ENCODE measurements at places on chromosomes 7 and 10. TPM values are rescaled to one million over a fixed set of nuclear protein-coding genes. Genes with fewer than 3 reads are reported as not detected.

The STAMBPL1 gene
- 25.1 TPM for total RNA-seq

The COL1A2 gene
- 6,947 TPM for total RNA-seq

The NUDT13 gene
- 1.5 TPM for total RNA-seq

The GLI3 gene
- total RNA-seq = 30.2 TPM

The NT5C2 gene
- 259 TPM for total RNA-seq

The ASB10 gene
- total RNA-seq = 0.44 TPM

The ERCC6 gene
- 35.5 TPM for total RNA-seq

The TEX47 gene
- not detected for total RNA-seq
